ENCODE measurements at places on chromosomes 3 and 15.

DNA sequence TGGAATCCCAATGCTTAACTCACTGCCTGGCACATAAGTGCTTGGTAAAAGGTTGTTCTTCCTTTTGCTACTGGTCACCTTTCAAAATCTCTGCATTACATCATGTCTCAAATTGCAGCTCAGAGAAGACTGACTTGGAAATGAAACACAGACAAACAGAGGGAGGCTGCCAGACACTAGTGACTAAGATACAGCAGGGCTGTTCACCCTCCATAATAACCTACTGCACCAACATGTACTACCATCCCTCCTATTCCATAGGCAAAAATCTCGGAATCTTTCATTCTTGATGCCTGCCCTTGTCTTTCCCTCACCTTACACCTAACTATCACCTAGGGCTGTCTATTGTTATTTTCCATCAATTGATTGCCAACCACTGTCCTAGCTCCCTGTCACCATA lies 502.3 kb upstream of the ADAMTS9 start:
- no peak for DNase-seq

- peak; percentile 5 for DNase-seq
Observed at GRCh38 chr3:65751123-65751700, 287.5 kb downstream of the MAGI1 start.

- DNase-seq: no peak
Observed at GRCh38 chr3:59310736-59311135, 260.9 kb upstream of the CFAP20DC start.

GRCh38 chr3:16474216-16474615 lies 39.3 kb downstream of the RFTN1 start:
- DNase-seq: no peak

DNA sequence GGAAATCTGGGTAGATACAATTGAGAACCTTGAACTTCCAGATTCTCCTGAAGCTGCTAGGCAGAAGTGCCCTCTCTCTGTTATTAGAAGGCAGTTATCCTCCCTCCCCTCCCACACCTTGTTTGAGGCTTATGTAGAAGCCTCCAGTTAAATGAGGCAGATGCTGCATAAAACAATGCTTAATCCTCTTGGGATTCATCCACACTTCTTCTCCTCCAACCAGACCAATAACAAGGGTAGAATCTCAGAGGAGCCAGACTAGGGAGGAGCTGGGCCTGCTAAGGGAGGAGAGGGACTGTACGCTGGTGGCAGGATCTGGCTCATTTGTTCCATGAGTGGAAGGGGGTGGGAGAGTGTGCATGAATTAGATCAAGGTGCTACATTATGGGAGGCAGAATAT lies 88.3 kb upstream of the PRR23C start:
- DNase-seq: no peak

GRCh38 chr3:125318871-125319270 lies 56.3 kb downstream of the ZNF148 start:
- DNase-seq: no peak

DNA sequence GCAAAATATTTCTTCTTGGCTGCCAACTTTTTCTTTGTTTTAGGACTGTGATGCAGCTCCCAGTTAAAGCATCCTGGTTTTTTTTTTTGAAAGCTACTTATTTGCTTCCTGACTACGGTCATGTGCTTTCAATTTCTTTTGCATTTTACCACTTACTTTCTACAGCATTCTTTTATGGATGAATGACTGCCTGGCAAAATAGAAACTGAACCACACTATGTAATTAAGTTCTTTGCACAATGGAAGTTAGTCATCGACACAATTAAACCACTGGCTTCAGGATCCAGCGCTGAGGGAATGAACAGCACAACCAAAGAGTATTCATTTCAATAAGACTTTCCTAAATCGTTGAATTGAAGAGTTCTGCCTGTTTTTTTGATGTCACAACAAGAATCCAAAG lies 82.2 kb upstream of the EPHA3 start:
- DNase-seq: peak; percentile 3

- DNase-seq: no peak
Observed at GRCh38 chr15:48674876-48675275, 29.4 kb upstream of the FBN1 start.
